Activated naive CD4-positive, alpha-beta T cell treated with anti-CD3 and anti-CD28 coated beads for 36 hours (primary cell): ENCODE measurements at places on chromosomes 11 and 22. TPM values are rescaled to one million over a fixed set of nuclear protein-coding genes. Genes with fewer than 3 reads are reported as not detected.
A peak's percentile ranks its signal among the peaks of the same experiment; 100 is the strongest.

The OR10D3 gene
- total RNA-seq = not detected

The LRRC32 gene
- 2.5 TPM for total RNA-seq

The TNRC6B gene
- total RNA-seq = 37.9 TPM

The KBTBD3 gene
- total RNA-seq = 6.6 TPM

GRCh38 chr22:44575381-44576268 is 77.6 kb upstream of the RTL6 start:
- no peaks in the 10 kb centered on the region for H3K4me1 ChIP-seq
- H3K27ac ChIP-seq = no peak overlapping the region
- DNase-seq = no peak
- no peak overlapping the region for H3K4me3 ChIP-seq
- no peaks in the 10 kb centered on the region for H3K36me3 ChIP-seq
- peaks cover 27% of the 10 kb centered on the region for H3K27me3 ChIP-seq

GRCh38 chr11:12809864-12810567 is 135.8 kb downstream of the TEAD1 start:
- H3K27me3 ChIP-seq = peaks cover 43% of the 10 kb centered on the region
- H3K27ac ChIP-seq = no peak overlapping the region
- H3K4me3 ChIP-seq = no peak overlapping the region
- DNase-seq = no peak
- no peaks in the 10 kb centered on the region for H3K36me3 ChIP-seq
- peaks cover 5% of the 10 kb centered on the region for H3K4me1 ChIP-seq

The OR10A5 gene
- not detected for total RNA-seq

DNA sequence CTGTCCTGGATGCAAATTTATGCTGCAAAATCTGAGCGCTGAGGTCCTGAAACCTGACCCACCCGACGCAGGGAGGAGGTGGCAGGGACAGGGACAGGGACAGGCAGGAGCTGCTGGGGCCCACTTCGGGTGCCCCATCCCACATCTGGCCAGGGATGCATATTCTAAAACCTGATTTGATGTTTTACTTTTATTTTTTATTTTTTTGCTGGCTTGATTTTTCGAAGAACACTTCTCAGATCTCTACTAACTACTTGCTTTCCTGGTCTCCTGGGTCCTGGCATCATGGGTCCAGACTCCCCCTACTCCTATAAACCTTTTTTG is 652 bp upstream of the PVALB start:
- H3K36me3 ChIP-seq = no peaks in the 10 kb centered on the region
- H3K27me3 ChIP-seq = peaks cover 41% of the 10 kb centered on the region
- no peak overlapping the region for H3K4me3 ChIP-seq
- DNase-seq = no peak
- no peak overlapping the region for H3K27ac ChIP-seq

GRCh38 chr11:117230999-117231841 is 653 bp downstream of the PCSK7 start:
- H3K27me3 ChIP-seq = no peaks in the 10 kb centered on the region
- H3K4me3 ChIP-seq = peak overlapping the region; percentile 95
- peaks cover 43% of the 10 kb centered on the region for H3K4me1 ChIP-seq
- DNase-seq = peak; percentile 8
- H3K27ac ChIP-seq = peak overlapping the region; percentile 99

The OR5A1 gene
- total RNA-seq = not detected

GRCh38 chr11:128731041-128731663 is 37.3 kb downstream of the FLI1 start:
- no peak overlapping the region for H3K4me3 ChIP-seq
- no peaks in the 10 kb centered on the region for H3K27me3 ChIP-seq
- peak; percentile 50 for DNase-seq
- peaks cover 97% of the 10 kb centered on the region for H3K4me1 ChIP-seq
- peak overlapping the region; percentile 29 for H3K27ac ChIP-seq

The ZNF143 gene
- 42.5 TPM for total RNA-seq

DNA sequence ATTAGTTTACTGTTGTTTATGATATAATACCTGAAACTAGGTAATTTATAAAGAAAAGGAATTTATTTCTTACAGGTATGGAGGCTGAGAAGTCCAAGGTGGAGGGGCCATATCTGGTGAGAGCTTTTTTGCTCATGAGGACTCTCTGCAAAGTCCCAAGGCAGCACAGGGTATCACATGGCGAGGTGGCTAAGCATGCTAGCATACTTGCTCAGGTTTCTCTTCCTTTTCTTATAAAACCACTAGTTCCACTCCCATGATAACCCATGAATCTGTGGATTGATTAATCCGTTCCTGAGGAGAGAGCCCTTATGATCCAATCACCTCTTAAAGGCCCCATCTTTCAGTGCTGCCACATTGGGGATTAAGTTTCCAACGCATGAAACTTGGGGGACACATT is 82.7 kb downstream of the PHF21A start:
- no peaks in the 10 kb centered on the region for H3K27me3 ChIP-seq
- no peak overlapping the region for H3K4me3 ChIP-seq
- peaks cover 26% of the 10 kb centered on the region for H3K4me1 ChIP-seq
- no peaks in the 10 kb centered on the region for H3K36me3 ChIP-seq
- H3K27ac ChIP-seq = no peak overlapping the region
- no peak for DNase-seq

- DNase-seq = no peak
- H3K4me3 ChIP-seq = no peak overlapping the region
- no peaks in the 10 kb centered on the region for H3K36me3 ChIP-seq
- H3K27ac ChIP-seq = no peak overlapping the region
Measured at GRCh38 chr22:48052621-48052890, 1290.1 kb downstream of the TBC1D22A start.

DNA sequence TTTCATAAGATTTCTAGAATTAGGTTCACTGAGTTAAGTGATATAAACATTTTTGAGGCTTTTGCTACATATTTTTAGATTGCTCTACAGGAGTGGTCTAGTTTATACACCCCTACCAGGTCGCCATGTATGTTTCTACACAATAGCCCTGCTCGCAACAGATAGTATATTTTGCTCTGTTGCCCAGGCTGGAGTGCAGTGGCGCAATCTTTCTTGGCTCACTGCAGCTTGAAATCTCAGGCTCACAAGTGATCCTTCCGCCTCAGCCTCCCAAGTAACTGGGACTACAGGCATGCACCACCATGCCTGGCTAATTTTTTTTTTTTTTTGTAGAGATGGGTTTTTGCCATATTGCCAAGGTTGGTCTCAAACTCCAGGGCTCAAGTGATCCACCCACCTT is 10.4 kb downstream of the ZNRF3 start:
- no peak overlapping the region for H3K4me3 ChIP-seq
- no peak overlapping the region for H3K27ac ChIP-seq
- H3K27me3 ChIP-seq = peaks cover 6% of the 10 kb centered on the region
- no peak for DNase-seq
- peaks cover 20% of the 10 kb centered on the region for H3K4me1 ChIP-seq

GRCh38 chr22:40659166-40659565 is 20.1 kb upstream of the MCHR1 start:
- H3K4me1 ChIP-seq = no peaks in the 10 kb centered on the region
- DNase-seq = no peak
- H3K27ac ChIP-seq = no peak overlapping the region
- no peaks in the 10 kb centered on the region for H3K36me3 ChIP-seq
- no peak overlapping the region for H3K4me3 ChIP-seq

The PKDREJ gene
- not detected for total RNA-seq

The IGF2 gene
- 0.21 TPM for total RNA-seq

- peaks cover 4% of the 10 kb centered on the region for H3K27me3 ChIP-seq
- H3K4me3 ChIP-seq = no peak overlapping the region
- no peak overlapping the region for H3K27ac ChIP-seq
- H3K4me1 ChIP-seq = peaks cover 20% of the 10 kb centered on the region
- H3K36me3 ChIP-seq = peaks cover 17% of the 10 kb centered on the region
Measured at GRCh38 chr11:130115218-130115617, 44.4 kb upstream of the ST14 start.

GRCh38 chr11:109089144-109089543 is 332.8 kb upstream of the C11orf87 start:
- H3K27me3 ChIP-seq = no peaks in the 10 kb centered on the region
- H3K4me3 ChIP-seq = no peak overlapping the region
- no peaks in the 10 kb centered on the region for H3K4me1 ChIP-seq
- no peak overlapping the region for H3K27ac ChIP-seq
- DNase-seq = no peak

DNA sequence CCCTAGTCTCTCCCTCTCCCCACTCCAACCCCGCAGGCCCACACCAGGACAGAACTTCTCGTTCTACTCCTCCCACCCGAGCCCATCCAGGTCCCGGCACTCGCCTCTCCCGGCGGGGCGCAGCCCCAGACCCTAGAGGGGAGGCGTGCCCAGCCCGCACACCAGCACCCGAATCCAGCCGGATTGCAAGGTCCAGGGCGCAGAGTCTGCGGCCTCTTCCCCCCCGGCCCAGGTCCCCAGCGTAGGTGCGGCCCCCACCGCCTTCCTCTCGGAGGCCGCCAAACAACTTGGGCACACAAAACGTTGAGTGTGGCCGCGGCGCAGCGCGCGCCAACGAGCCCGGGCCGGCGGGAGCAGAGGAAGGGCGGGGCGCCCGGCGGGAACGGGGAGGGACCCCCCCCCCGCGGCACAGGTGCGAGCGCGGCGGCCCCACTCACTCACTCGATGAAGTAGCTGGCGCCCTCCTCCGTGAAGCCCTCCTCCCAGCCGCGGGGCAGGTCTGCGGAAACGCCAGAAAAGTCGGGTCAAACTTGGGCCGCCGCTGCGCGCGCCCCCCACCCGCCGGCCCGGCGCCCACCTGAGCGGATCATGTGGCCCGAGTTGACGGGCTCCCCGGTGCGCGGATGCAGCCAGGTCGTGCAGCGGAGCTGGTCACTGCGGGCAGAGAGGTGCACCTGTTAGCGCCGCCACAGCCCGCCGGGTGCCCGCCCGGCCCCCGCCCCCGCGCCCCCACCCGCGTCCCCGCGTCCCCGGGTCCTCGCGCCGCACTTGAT is 480 bp downstream of the PLEKHA7 start:
- H3K4me1 ChIP-seq = peaks cover 3% of the 10 kb centered on the region
- H3K4me3 ChIP-seq = peak overlapping the region; percentile 49
- no peak overlapping the region for H3K27ac ChIP-seq
- peaks cover 18% of the 10 kb centered on the region for H3K27me3 ChIP-seq
- H3K36me3 ChIP-seq = no peaks in the 10 kb centered on the region
- DNase-seq = peak; percentile 37

The UCP2 gene
- 157 TPM for total RNA-seq

DNA sequence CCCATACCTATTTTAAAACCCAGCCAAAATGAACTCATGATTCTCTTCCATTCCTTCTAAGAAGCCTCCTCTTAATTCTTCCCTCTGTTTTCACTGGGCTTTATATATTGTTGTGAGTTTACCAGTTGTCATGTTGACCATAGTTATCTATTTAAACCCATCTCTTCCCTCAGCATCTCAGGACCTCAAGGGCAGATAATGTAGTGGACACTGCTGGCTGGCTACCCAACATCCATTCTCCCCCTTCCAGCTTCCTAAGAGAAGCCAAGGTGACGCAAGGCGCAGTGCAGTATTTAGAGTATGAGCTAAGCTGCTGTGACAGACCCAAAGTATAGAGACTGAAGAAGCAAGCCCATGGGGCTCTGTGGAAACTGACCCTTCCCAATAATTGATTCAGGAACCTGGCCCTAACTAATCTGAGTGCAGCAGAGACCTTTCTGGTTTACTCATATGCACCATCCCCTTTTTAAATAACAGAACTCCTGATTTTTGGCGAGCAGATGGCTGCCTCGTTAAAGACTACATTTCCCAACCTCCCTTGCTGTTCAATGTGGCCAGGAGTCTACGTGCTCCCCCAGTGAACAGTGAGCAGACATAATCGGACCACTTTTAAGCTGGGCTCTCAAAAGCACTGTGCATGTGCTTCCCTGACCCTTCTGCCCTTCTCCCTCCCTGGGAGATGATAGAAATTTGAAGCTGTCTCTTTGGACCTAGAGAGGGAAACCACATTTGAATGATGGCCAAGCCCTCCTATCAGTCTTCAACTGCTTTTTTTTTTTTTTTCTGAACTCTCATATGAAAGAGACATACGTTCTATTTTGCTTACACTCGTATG is 28.1 kb upstream of the CREB3L1 start:
- peaks cover 12% of the 10 kb centered on the region for H3K4me1 ChIP-seq
- DNase-seq = no peak

DNA sequence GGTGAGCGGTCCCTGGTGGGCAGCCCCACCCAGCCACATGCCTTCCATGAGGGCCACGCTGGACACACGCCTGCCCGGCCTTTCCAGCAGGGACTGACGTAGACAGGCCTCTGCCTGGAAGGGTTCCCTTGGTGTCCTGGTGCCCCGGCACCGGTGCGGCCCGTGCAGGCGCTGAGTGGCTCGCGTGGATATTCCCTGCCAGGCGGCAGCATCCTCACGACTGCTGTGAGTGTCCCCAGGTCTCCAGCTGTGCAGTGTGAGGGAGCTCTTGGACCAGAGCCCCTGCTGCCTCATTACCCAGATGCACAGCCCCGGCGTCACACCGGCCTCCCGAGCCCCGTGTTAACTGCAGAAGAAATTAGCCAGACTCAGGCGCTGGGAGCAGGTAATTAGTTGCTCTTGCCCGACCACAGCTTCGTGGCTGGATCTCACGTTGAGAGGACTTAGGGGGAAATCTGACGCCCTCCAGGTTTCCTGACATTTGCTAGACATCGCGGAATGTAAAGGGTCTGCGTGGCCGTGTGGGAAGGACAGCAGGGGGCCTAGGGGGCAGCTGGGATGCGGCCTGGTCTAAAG is 1196.3 kb downstream of the BRD1 start:
- no peaks in the 10 kb centered on the region for H3K36me3 ChIP-seq
- no peak overlapping the region for H3K4me3 ChIP-seq
- peaks cover 2% of the 10 kb centered on the region for H3K27me3 ChIP-seq
- no peak overlapping the region for H3K27ac ChIP-seq

DNA sequence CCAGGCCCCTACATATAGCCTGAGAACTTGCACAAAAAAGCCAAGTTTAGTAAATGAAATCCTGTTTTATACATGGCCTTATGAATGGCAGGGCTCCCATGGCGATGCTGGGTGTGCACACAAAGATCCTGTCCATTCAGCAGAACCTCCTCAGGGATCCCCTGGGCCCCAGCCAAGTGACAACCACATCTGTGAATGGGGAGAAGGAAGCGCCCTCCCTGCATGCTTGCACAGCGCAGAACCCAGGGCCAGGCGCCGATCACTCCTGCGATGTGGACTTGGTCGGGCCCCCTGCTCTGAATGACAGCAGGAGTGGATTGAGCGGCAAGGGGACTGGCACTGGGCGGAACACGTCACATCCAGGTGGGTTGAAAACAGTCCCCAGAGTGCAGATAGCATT is 4.5 kb upstream of the CDC42EP2 start:
- H3K27ac ChIP-seq = no peak overlapping the region
- no peak for DNase-seq
- H3K4me3 ChIP-seq = no peak overlapping the region
- H3K4me1 ChIP-seq = peaks cover 3% of the 10 kb centered on the region

DNA sequence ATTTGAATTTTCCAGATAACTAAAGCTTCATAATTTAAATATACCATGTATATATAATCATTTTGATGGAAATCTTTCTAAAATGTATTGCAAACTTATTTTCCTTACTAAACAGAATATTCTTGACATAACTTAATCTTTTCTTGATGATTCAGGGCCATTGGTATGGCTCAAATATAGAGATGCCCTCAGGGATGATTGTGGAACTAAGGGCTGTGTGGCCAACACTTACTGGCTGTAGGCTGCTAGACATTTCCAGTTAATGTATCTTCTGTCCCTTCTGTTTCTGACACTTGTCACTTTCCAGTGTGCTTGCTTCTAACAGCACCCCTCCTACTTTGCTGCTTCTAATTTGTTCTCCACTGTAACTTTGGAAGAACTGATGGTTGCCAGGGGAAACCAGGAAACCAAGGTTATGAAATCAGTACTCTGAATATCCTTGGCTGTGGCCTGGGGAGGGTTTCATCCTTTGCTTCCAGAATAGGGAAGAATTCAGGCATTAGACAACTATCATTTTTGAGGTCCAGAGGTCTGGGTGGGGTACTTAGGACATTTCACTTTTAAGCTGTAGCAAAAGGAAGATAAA is 697.2 kb downstream of the ETS1 start:
- no peak for DNase-seq
- H3K27me3 ChIP-seq = peaks cover 7% of the 10 kb centered on the region
- H3K27ac ChIP-seq = no peak overlapping the region
- H3K4me1 ChIP-seq = no peaks in the 10 kb centered on the region
- H3K36me3 ChIP-seq = no peaks in the 10 kb centered on the region
